ENCODE measurements at places on chromosomes 7 and 10.

GRCh38 chr7:33862946-33863814, 42.2 kb upstream of the BMPER start:
- no peak for DNase-seq

GRCh38 chr10:102985811-102986210, 67.7 kb downstream of the CNNM2 start:
- no peak for DNase-seq

DNA sequence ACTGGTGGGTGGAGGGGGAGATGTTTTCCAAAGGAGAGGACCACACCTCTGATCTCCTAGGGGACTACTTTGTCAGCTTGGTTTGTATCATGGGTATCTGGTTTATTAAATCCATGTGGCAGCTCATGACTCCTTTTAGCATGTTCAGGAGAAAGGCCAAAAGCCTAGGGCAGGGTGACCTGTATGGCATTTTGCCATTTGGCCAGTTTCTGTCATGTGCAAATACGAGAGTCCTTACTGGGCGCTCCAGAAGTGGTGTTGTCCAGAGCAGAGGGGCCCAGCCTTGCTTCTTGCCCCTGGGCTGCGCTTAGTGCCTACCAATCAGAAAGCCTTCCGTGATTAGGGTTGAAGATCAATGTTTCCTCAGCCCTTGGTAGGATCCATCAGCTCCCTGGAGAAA, 31.0 kb downstream of the ADRA2A start:
- no peak for DNase-seq

DNA sequence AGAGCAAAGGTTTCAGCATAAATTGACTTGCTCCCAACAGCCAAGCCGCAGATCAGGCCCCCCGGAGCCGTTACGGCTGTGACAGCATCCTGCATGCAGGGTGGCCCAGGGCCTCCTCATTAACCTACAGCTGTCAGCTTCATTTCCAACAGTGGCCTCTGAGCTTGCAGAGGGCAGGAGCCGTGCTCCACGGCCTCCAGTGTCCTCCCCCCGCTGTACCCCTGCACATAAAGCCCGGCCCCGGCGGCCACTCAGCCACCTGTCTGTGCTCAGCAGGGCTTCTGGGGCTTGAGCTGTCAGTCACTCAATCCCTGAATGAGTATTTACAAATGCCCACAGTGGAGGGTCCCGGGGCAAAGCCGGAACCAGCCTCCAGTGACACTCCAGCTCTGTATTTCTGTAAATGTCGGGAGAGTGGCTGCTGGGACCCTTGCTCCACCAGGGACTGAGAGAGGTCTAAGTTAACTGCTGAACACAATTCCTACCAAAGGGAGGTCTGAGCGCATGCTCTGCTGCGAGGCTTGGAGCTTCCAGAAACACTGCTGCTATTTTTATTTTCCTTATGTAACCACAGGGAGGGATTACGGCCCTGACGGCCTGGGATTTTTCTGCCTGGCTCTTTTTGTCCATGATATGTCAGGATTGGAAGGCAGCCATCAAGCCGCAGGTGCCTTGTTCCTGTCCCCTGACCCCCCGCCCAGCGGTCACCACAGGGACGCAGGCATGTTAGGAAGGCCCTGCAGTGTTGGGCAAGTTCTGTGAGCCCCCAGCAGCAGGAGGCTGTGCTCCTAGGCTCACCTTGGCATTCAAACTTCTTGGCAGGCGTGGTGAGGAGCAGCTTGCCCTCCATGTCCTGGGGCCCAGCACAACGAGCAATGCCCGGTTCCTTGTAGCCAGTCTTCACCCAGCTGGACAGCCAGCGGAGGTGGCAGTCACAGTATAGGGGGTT, 165.0 kb downstream of the SLIT1 start:
- DNase-seq, result peak; percentile 51
